CD4-positive, alpha-beta T cell treated with Interferon alpha-2 for 1 hour (primary cell): ENCODE measurements at places on chromosomes 11 and 22.

DNA sequence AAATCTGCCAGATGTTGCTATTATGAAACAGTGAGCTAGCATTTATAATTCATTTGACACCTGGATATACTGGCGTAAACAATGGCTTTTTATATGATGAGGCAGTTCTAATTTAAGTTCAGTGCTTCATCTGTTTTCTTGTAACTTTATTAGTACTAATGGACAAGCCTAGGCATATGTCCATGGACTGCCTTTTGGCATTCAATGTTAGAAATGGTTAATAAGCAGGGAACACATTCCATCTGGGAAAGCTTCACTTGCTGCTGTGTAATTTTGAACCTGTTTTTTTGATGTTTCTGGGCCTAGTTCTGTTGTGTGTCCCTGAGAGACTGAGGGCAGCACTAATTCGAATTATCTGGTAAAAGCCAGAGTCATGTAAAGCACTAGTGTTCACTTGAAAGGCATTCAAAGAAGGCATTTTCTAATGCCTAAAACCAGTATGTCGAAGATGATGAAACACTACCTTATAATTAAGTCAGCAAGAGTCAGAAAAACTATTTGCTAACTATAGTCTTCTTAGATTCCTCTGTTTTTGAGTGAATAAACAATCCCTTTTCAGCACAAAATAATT, 138.5 kb downstream of the SWAP70 start:
- no peak for DNase-seq

GRCh38 chr11:102831489-102832440, 11.6 kb downstream of the MMP3 start:
- no peak for DNase-seq

GRCh38 chr22:33477120-33478111, 419.2 kb upstream of the SYN3 start:
- DNase-seq = no peak

GRCh38 chr22:40472579-40472978, 102.2 kb downstream of the SGSM3 start:
- DNase-seq = no peak

GRCh38 chr11:100543386-100543785, 143.7 kb upstream of the ARHGAP42 start:
- DNase-seq = no peak

DNA sequence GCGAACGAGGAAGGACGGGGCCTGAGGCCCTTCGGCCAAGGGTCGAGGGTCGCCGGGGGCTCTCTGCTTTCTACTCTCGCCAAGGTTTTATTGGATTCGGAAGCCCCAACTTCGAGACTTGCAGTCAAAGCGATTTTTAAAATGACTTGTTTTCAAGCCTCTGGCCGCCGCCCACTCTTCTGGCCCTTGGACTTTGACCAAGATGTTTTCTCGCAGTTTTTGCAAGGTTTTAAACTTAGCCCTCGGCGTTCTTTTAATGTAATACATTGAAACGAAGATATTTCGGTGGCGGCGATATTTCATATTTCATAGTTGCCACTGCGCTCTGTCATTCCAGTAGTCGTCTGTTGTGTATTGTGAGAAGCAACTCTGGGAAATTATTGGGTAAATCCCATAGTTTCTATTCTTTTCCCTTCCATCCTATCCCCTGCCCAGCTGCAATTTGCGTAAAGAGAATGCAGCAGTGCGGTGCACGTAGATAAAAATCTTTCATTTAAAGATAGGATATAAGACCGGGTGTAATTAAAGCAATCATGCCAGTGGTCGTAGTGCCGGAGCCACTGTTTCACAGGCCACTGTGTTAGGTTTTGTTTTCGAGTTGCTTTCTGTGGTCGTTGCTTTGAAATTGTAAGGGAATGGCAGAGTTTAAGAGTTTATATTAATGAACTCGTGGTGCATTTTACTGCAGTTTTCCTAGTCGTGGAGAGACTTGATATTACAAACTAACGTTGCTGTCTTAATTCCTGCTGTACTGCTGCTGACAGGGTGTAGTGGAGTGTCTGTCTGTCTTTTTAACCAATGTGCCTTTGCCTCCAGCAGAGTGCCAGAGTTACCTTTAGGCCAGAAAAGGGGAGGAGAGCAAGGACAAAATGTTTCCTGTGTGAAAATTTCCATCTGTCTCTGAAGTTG, 702 bp downstream of the BIRC2 start:
- DNase-seq = peak; percentile 27

GRCh38 chr11:64100782-64101353, 65.0 kb downstream of the MACROD1 start:
- no peak for DNase-seq

GRCh38 chr11:123559523-123559955, 94.9 kb downstream of the SCN3B start:
- DNase-seq = no peak

DNA sequence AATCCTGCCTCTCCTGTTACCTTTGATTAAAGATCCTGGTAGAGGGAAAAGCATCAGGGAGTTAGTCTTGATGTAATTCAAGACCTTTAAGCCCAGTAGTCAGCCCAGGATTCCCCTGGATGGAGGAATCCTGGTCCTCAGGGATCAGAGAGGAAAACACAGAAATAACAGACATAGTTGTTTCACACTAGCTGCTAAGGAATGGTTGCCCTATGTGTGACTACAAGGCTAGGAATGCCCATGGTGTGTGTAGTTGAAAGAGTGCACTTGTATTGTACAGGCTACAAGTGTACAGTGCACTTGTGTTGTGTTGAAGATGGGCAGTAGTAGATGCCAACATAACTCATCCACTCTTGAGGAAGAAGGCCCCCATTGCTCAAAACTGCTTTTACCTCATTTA, 226.8 kb downstream of the AASDHPPT start:
- DNase-seq = no peak

DNA sequence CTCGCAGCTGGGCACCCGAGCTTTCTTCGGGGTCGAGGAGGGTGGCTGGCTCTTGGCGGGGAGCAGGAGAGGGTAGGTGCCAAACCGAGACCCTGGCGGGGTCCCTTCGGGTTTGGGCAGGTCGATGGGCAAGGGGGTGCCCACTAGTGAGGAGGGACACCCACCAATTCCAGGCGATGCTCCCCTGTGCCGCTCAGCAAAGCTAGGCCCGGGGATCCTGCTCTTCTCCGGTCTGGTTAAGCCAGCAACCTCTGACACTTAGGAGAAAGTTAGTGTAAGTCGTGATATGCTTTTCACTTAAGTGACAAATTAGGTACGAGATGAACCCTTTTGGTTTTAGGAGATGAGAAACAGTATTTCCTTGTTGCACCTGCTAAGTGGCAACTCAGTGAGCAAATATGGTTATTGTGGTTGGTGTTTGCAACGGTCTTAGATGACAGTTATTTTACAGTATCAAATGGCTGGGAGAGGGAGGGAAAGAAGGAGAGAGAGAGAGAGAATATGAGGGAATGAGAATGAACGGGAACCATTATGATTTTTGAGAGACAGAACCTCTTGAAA, 565 bp downstream of the NUCB2 start:
- DNase-seq = peak; percentile 50

GRCh38 chr11:10488934-10489691, 34.0 kb downstream of the AMPD3 start:
- DNase-seq = peak; percentile 55

DNA sequence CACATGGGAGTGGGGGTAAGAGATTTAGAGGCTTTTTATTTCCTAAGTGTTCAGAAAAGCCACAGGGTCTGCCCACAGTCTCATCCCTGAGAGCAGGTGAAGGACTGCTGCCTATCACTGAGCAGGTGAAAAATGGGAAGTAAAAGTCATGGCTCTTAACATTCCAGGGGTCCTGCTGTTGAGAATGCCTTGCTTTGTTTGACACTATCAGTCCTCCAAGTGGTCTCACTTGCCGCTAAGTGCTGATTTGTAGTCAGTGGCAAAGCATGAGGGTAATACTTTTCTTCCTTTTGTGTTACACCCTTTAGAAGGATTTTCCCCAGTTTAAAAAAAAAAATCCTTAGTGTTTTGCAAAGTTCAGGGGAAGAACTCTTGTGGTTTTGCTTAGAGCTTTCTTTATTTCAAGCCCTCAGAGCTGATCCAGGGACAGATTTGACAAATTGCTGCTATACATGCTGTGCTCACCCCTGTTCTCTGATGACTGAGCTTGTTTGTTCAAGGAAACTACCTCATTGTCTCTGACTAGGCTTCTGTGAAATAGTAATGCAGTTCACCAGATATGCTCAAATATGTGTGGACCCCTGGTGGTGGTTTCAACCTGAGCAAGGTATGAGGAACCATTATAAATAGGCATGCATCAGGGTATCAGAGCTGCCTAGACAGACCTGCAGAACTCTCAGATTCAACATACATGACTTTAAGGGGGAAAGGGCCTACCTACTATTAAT, 141.0 kb downstream of the ARHGAP42 start:
- DNase-seq = peak; percentile 4

- no peak for DNase-seq
These were observed 16.3 kb downstream of the PPFIBP2 start for GRCh38 chr11:7530013-7530640.

DNA sequence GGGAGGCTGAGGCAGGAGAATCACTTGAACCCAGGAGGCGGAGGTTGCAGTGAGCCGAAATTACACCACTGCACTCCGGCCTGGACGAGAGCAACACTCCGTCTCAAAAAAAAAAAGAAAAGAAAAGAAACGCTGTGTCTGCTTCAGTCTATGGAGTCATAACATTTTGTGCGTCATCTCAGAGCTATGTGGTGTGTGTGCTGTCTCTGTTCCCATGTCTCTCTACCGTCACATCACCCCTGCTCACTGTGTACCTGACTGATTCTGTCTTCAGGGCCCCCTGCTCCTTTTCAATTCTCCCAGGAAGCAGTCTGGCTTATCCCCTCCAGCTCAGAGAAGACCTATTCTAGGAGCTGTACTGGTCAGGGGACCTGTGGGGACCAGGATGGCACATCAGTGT, 7.0 kb downstream of the BACE1-AS start:
- DNase-seq = no peak

DNA sequence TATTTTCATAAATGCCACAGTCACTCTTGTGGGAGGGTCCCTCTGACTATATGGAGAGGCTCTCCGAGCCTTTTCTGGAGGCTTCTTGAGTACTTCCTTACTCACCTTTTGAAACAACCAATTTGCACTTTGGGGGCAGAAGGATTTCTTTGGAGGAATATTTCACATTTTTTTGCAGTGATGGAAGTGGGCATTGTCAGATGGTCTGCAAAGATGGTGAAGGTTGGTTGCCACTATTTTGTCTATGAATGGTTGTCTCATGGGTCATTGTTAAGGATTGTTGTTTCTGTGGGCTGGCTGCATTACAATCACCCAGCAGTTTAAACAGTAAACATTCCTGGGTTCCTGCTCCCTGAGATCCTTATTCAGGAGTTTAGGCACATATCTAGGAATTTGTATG, 388.2 kb downstream of the TMEM135 start:
- DNase-seq = no peak

- no peak for DNase-seq
These were observed 4.1 kb downstream of the APOA4 start for GRCh38 chr11:116819049-116819448.

DNA sequence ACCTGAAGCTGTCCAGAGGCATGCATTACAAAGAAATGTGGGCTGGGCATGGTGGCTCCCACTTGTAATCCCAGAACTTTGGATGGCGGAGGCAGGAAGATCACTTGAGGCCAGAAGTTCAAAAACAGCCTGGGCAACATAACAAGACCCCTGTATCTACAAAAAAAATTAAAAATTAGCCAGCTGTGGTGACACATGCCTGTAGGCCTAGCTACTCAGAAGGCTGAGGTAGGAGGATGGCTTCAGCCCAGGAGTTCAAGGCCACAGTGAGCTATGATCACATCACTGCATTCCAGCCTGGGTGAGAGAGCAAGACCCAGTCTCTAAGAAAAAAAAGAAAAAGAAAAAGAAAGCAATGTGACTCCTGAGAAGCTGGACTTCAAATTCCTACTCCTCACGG, 138.5 kb upstream of the HSD17B12 start:
- DNase-seq = no peak

DNA sequence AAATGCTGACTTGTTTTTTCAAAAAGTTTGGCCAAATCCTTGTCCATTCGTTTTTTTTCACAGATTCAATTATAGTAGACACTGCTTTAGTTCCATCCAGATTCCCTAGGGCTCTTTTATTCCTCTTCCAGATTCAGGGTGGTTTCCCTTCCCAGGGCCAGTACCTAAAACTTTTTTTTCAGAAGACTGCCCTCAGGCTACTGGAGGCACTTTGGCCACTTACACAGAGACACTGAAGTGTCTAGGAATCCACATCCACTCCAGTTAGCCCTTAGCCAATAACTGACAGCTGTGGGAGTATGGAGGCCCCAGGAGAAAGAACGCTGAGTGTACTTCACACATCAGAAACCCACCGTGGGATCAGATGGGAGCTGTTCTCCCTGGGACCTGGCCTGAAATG, 77.3 kb downstream of the CCDC34 start:
- DNase-seq = no peak

DNA sequence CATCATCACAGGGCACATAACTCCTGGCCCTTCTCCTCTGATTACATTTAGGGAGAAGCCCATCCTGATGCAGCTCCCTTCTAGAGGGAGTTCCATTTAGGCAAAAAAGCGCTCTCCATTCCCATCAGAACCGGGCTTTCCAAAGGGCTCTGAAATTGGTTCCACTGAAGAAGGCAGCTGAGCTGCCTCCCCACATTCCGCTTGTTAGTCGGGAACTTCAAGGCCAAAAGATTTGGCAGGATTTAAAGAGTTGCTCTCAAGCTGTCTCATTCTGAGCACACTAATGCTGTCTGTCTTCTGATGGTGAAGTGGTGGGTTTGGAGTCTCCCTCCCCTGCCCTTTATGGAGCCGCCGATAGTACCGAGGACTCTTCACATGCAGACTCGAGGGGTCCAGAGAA, 26.6 kb upstream of the CABP7 start:
- no peak for DNase-seq

DNA sequence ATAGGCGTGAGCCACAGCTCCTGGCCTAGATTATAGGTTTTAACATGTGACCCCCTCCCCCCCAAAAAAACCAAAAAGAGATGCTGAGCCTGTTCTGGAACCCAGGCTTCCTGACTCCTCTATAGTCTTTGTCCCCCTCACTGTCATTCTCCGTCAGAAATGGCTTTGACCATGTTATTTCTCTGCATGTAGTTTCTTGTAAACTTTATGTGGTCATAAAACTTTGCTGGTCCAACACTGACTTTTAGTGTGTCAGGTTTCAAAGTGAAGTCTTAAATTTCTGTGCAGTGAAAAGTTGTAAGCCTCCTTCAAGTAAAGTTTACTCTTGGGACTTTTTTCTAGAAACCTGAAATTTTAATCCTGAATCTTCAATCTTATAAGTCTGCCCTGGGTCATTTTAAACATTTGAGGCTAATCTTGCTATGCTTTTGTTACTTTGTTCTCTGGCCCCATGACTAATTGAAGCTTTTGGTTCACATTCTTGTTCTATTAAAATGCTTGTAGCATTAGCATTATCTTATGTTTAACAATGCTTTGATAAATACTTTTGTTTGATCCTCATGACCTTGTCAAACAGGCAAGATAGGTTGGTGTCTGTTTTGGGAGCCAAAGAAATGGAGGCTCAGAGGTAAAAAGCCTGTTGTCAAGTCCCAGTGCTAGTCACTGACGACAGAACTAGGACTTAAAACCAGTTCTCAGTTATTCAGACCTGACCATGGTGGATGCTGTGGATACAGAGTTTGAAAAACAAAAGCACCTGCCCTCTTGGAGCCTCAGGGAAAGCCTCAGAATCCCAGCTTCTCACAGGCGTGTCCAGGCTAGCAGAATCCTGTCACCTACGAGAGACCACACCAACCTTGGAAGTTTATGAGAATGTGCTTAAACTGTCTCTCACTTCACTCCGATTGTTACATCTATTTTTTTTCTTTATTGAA, 87.7 kb upstream of the HORMAD2 start:
- DNase-seq = no peak
